Heart left ventricle (tissue), 16 donors: ENCODE measurements at places on chromosomes 16 and 17. TPM values are rescaled to one million over a fixed set of nuclear protein-coding genes. Genes with fewer than 3 reads are reported as not detected.

Gene CTRB2
- total RNA-seq, result 3.2 TPM

Gene FBXL16
- total RNA-seq, result not detected

Gene CA5A
- 0.44 TPM for total RNA-seq

Gene ASGR2
- total RNA-seq, result not detected

Gene PIPOX
- 0.70 TPM for total RNA-seq

Gene PLA2G10
- not detected for total RNA-seq

Gene CDH15
- total RNA-seq, result 0.16 TPM

Gene FZD2
- 1.6 TPM for total RNA-seq

Gene CCL1
- total RNA-seq, result not detected

Gene SLC5A10
- total RNA-seq, result not detected

Gene HLF
- total RNA-seq, result 7.5 TPM

Gene MAF
- total RNA-seq, result 47.5 TPM

Gene SMIM36
- not detected for total RNA-seq

Gene FOXL1
- total RNA-seq, result 1.4 TPM

Gene BEAN1
- total RNA-seq, result 0.99 TPM

Gene SGCA
- 135 TPM for total RNA-seq

Gene SYT17
- 1.0 TPM for total RNA-seq

Gene HEATR9
- total RNA-seq, result not detected

Gene ZNF423
- total RNA-seq, result 9.9 TPM

Gene HSF5
- total RNA-seq, result not detected

Gene BMERB1
- total RNA-seq, result 105 TPM

Gene GPRC5B
- total RNA-seq, result 54.7 TPM

Gene CALCOCO2
- 222 TPM for total RNA-seq

Gene GPRC5C
- 41.9 TPM for total RNA-seq

Gene SPATA32
- total RNA-seq, result not detected

Gene KRTAP9-4
- total RNA-seq, result not detected

Gene NPW
- not detected for total RNA-seq

Gene PLD6
- total RNA-seq, result 6.1 TPM

Gene MFSD11
- total RNA-seq, result 31.8 TPM

Gene PSMD11
- total RNA-seq, result 90.4 TPM

Gene COL1A1
- total RNA-seq, result 36.1 TPM

Gene ZNF469
- 1.00 TPM for total RNA-seq

Gene TLCD2
- 3.1 TPM for total RNA-seq

Gene APOBR
- total RNA-seq, result 0.15 TPM

Gene HEXIM1
- 23.5 TPM for total RNA-seq

Gene GAST
- total RNA-seq, result not detected

Gene CHST5
- 0.15 TPM for total RNA-seq

Gene SPATA20
- 44.7 TPM for total RNA-seq

Gene STAC2
- total RNA-seq, result 0.31 TPM

Gene LITAFD
- total RNA-seq, result not detected

Gene NPIPA3
- total RNA-seq, result 0.70 TPM

Gene SBK1
- 1.2 TPM for total RNA-seq

Gene GLTPD2
- total RNA-seq, result not detected

Gene NPIPA8
- total RNA-seq, result not detected

Gene CDH1
- total RNA-seq, result not detected

Gene USP6
- not detected for total RNA-seq
